Globus pallidus (tissue), 1 donor: ENCODE measurements at places on chromosomes 16 and 17.

- DNase-seq: no peak
Measured at GRCh38 chr17:57982452-57983170, 5.4 kb downstream of the VEZF1 start.

GRCh38 chr17:74339537-74340195, 13.6 kb downstream of the KIF19 start:
- DNase-seq: no peak

GRCh38 chr16:27650073-27650701, 100.2 kb downstream of the KATNIP start:
- no peak for DNase-seq

GRCh38 chr17:68820476-68820824, 134.7 kb downstream of the ABCA8 start:
- DNase-seq: no peak

- no peak for DNase-seq
Measured at GRCh38 chr16:89172171-89172527, 601 bp downstream of the CDH15 start.
